H1 (cell line): ENCODE measurements at places on chromosomes 3 and 15.

- DNase-seq: no peak
Observed at GRCh38 chr3:46089237-46090011, 62.1 kb upstream of the XCR1 start.

DNA sequence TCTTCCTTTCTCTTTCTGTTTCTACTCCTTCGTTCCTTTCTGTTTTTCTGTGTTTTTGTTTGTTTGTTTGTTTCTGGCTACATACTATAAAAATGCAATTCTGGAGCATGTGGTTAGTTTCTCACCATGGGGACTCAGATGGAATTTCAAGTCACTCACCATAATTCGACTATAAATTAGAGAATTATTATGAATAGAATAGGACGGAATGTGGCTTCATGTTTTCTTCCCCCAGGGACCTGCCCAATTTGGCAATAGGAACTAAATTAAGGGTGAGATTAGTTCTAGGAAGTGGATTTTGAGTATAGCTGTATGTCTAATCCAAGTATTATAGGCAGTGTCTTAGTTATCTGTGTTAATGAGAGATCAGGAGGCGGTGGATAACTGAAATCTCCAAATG is 96.9 kb downstream of the THSD4 start:
- DNase-seq: no peak

GRCh38 chr3:9165421-9165820 is 84.0 kb downstream of the SRGAP3 start:
- DNase-seq: no peak

DNA sequence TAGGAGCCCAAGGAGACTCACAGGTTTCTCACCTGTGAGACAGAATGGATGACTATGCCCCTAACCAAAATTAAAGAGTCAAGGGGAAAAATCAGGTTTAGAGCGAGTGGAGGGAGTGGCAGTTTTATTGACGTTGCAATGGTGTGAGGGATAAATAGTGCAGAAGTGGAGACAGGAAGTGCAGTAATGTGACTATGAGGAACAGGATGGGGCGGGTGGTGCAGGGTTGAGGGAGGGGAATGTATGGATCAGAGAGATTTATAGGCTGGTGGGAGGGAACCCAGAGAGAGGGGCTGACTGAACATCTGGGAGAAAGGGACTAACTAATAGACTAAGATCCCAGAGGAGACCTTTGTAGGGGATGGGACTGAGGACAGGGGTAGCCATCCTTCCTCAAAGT is 26.5 kb downstream of the EIF2AK4 start:
- no peak for DNase-seq

DNA sequence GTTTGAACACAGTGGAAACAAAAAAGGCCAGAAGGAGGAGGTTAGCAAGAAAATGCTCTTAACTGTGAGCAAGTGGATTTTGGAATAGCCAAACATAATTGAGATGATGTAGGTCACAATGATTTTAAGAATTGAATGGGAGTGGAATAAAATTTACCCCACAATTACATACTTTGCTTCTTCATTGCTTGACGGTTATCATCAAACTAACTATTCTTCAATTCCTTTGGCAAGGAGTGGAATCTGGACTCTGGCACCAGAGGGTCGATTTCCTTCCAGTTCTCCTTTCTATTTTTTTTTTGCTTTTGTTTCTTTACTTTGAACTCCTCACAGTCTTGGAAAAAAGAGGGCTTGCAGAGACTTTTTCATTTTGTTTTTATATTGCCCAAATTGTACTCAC is 634.5 kb upstream of the TGFBR2 start:
- no peak for DNase-seq

DNA sequence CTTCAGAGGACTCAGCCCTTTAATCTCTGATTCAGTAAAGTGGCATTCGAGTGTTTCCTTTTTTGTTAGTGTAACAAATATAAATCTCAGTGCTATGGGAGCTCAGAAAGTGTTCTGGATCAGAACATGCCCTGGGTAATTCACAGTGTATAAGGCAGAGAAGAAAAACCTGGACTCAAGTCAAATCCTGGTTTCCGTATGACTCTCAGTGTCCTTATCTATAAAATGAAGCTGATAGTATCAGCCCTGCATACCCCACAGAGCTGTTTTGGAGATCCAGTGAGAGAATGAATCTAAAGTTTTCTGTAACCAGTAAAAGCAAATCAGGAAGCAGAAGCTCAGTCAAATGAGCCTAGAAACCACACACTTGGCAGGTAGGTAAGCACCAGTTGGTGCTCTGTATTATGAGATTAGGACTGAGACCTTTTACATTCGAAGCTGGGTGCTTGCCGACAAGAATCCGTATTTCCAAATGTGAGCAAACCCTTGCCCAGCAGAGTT is 67.2 kb downstream of the IL1RAP start:
- DNase-seq: no peak

DNA sequence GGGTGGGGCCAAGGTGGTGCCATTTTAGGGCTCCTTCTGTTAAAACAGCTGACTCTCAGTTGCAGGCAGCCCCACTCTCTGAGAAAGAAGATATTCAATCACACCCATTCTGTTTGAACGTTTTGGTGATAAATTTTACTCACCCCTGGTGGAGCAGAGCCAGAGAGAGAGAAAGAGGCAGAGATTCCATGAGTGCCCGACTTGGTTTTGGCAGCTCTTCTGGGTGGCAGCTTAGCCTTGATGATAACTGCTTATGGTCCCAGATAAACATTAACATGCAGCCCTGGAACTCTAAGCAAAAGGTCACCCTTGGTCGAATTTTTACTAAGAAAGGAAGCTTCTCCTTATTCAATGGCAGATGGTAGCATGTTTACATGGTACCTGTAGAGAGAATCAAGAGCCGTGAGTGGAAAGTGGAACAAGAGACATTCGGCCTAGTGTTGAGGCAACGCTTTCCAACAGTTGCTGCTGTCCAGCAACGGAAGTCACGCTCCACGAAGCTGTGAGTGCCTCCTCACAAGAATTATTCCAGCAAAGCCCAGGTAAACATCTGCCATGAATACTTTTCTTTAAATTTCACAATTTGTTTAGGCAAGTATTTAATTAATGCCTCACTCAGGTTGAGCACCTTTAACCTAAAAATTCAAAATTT is 530.6 kb upstream of the ROBO2 start:
- no peak for DNase-seq

DNA sequence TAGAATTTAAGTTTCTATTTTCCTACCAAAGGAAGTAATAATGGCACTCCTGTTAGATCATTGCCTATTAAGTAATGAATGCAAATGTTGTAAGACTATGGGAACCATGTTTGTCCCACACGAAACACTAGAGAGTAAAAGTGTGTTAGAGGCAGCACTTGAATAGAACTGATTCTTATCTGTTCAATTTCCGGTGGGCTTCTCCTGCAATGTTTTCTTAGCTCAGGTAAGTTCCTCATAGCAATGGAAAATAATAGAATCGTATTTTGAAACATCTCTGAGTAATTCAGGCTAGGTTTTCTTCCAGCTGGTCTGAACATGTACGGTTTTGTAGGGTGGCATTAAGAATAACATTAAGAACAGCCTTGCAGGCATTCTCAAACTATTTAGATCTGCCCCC is 145.3 kb upstream of the LIPC start:
- DNase-seq: no peak

GRCh38 chr15:53829471-53829870 is 70.0 kb upstream of the WDR72 start:
- no peak for DNase-seq

- no peak for DNase-seq
Observed at GRCh38 chr15:31328428-31328968, 1.9 kb downstream of the KLF13 start.

GRCh38 chr15:48569591-48570302 is 75.8 kb downstream of the FBN1 start:
- no peak for DNase-seq

DNA sequence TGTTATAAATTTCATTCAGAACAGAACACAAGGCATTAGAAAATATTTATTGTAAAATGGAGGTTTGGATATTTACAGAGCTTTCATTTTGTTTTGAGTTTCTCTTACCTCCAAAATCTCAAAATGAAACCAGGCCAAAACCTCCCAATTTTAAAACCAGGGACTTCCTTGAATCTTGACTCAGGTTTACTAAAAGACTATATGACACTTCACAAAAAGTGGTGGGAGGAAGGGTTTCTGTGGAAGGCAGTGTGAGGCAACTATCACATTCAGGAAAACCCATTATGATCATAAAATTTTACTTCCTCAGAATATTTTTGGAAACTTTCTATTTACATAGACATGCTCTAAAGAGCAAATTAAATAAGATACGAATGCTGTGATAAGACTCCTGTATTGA is 205.8 kb upstream of the EOMES start:
- no peak for DNase-seq

- DNase-seq: no peak
Observed at GRCh38 chr15:98938105-98938417, 69.5 kb downstream of the PGPEP1L start.

- DNase-seq: peak; percentile 38
Observed at GRCh38 chr3:14847613-14848541, 29.1 kb downstream of the FGD5 start.

DNA sequence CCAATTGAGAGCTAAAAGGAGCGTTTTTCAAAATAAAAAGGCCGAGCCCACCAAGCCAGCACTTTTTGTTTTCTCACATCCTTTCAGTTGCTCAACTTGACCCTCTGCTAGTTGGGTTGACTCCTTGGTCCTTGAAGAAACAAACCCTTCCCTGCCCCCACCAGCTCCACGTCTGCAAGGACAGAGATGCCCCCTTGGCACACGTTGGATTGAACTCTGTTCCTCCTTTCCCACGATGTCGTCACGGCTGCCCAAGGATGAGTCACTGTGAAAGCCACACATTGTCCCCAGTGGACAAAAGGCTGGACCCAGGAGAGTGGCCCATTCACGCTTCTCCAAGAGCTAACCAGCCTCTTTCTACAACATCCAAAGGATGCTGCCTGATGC is 43.0 kb upstream of the SPATA12 start:
- no peak for DNase-seq

GRCh38 chr15:62874959-62875625 is 167.5 kb upstream of the TPM1 start:
- DNase-seq: no peak

DNA sequence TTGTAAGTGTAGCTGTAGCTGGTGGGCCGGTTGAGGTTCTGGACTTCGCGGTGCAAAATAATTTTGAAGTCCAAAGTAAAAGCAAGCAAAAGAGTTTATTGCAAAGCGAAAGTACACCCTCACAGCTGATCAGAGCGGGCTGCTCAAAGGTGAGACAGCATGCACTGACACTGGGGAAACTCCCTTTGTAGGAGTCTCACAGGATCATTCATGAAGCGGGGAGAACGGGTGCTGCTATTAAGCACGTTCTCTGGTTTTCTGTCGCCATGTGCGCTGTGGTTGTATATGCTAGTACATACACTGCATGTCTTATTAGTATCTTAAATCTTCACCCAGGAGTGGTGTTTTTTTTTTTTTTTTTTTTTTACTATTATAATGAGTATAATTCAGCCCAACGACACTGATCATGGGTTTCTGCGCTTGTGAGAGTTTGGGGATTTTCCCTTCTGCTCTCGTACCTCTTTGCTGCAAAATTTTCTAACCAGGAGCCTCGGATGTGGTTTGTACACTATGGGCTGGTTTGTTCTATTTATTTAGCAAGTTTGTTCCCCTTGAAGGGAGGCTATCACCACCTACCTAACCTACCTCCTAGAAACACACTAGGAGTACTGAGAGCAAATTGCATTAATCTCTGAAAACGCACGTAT is 1.4 kb upstream of the AP4E1 start:
- DNase-seq: no peak

DNA sequence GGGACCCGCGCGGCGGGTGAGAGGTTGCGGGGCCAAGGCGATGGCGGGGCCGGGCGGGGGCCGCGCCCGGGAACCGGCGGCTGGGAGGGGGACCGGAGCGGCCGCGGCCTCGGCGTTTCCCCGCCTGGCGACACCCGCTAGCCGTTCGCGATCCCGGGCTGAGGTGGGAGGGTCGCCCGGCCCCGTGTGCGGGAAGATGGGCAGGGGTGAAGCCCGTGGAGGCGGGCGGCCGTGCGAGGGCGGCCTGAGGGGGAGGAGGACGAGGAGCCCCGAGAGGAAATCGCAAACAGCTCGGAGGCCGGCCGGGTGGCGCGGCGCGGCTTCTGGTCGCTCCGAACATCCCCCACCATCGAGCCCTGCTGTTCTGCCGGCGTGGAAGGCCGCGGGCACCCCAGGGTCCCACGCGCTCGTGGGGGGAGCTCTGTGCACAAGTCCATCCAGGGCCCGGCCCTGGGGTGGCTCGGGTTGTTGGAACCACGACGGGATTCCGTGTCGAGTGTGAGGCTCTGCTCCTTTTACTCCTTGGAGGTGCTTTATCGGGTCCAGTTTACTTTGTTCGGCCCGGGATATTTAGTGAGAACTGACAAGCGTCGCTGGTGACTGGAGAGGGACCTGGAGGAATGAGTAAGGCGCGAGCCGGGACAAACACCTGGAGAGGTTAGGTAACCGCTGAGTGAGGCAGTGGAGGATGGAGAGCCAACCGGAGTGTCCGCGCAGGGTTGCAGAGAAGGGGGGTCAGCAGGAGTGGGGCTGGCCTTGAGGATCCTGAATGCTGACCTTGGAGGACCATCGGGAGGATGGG is 728 bp downstream of the CRTC3 start:
- DNase-seq: no peak

DNA sequence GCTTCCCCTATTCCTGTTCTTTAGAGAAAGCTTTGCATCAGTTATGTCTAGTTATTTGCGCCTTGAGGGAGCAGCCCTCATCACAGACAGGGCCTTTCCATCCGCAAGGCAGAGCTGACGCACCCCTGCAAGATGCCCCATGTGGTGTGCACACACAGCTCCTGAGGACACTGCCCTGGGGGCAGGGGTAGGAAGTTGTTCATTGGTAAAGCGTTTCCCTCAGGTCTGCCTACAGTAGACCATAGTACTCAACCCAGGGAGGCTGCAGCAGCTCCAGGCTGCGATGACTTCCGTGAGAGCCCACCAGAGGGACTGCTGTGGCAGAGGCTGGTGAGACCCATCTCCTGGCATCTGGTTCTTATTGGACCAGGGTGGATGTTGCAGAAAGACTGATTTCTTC is 55.1 kb upstream of the PLXNA1 start:
- no peak for DNase-seq

- no peak for DNase-seq
Observed at GRCh38 chr3:38313695-38314094, 31.6 kb downstream of the SLC22A14 start.

DNA sequence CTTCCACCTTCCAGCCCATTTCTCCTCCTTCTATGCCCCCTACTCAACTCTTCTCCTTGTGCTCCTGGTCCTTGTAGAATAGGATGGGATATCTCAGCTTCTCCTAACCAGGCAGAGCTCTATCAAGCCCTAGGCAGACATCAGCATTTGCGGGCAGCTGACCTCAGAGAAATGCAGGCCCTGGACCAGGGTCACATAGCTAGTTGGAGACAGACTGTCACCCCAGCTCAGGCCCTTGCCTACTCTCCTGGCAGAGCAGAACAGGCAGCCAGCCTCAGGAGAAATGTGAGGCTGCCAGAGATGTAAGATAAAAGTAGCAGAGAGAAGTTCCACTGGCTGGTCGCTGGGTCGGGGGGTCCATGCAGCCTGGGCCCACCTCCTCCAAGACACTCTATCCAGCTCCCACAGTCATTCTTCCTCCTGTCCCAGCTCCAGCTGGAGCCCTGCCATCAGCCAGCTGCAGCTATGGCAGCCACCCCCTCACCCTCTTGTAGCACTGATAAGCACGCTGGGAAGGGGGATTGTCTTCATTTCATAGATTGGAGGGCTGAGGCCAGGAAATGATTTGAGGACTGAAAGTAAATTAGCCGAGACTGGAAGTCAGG is 4.0 kb downstream of the CYP8B1 start:
- DNase-seq: no peak

GRCh38 chr15:52567871-52568600 is 794 bp downstream of the ARPP19 start:
- DNase-seq: no peak

GRCh38 chr15:38189671-38190295 is 62.9 kb upstream of the SPRED1 start:
- no peak for DNase-seq
